ENCODE measurements at places on chromosomes 4 and X.

GRCh38 chr4:98284640-98285046, 23.5 kb downstream of the RAP1GDS1 start:
- no peak for DNase-seq

DNA sequence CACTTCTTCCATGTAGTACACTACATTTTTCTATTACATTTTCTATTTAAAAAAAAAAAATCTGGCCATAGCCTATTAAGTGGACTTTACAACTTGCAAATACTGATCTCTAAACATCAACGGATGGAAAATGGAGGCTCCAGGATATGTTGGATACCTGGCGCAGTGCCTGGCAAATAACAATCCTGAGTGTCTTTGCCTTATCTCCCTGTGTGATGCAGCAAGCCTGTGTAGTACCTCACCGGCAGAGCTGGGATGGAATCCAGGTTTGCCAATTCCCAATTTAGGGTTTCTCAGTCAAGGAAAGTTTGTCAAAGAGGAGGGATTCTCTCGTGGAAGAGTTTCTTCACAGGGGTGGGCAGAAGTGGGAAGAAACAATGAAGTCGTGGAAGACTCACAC, 93.2 kb downstream of the KDR start:
- DNase-seq, result no peak

DNA sequence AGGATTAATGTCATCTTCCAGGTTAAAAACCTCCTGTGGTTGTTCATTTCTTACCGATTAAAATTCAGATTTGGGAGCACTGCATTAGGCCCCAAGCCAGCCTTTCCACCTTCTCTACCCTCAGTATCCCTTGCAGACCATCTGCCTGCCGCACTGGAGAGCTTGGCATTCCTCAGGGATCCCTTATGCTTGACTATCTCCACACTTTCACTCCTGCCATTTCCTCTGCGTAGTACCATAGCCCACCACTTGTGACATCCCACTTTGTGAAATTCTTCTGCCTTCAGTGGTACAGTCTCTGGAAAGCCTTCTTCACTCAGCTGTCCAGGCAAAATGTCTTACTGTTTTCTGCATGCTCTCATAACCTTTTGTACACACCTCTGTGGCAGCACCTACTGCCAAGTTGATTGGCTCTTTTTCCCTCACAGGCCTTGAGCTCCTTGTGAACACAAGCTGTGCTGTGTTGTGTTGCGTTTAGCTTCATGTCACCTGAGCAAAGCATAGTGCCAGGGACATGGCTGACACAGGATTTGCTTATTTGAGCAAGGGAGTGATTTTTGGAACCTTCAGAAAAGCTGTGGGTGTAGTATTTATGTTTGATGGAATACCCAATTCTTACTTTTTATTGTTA, 156.4 kb downstream of the ARX start:
- DNase-seq, result no peak

- no peak for DNase-seq
These were observed 79.3 kb upstream of the BCOR start for GRCh38 chrX:40177117-40177430.

DNA sequence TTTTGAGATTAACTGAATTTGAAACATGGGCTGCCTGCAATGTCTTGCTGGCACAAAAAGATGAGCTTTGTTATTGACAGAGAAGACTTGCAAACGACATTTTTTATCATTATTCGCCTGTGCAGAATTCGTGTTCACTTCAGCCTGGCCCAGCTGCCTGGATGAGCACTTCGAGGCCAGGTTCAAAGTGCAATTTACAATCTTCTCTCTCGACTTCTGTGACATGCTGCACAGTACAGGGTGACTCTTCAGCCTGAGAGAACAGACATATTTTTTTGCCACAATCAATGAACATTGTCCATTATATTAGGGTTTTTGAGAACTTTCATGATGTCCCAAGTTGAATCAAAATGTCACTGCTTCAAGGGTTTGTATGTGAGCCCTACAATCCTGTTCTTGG, 616.5 kb downstream of the SMARCA1 start:
- no peak for DNase-seq

- no peak for DNase-seq
These were observed 26.7 kb downstream of the FAM156B start for GRCh38 chrX:52923781-52924241.

- DNase-seq, result no peak
These were observed 1417.3 kb downstream of the STIM2 start for GRCh38 chr4:28277931-28278330.

GRCh38 chr4:85963231-85963630, 396.6 kb downstream of the MAPK10 start:
- no peak for DNase-seq

DNA sequence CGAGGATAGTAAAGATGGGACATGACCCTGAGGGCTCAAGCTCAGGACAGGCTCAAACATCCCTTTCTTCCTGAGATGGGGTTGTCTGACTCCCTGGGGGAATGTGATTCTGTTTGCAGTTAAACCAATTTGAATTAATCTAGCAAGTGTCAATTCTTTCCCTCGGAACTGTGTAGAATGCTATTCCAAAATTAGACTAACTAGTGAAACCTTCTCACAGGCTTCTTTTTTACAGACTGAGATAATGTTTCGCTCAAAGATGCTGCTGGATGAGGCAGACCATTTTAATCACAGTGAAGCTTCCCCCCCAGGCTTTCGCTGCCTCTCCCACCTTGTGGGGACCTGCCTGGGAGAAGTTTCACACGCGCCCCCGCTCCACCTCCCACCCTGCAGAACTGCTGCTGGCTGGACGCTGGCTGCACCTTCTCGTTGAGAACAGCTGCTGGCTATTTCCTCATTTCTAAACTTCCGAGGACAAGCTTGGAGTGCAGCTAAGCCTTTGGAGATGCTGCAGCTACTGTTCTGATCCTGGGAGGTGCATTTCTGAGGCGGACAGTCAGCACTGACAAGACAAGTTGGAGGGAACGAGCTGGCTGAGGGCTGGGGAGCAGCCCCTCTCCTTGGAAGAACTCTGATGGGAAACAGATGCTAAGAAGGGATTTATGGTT, 297.8 kb downstream of the RAPGEF2 start:
- DNase-seq, result no peak

GRCh38 chr4:140681201-140681600, 75.0 kb downstream of the TBC1D9 start:
- DNase-seq, result no peak

- DNase-seq, result no peak
These were observed 78.9 kb downstream of the RRAGB start for GRCh38 chrX:55796496-55796895.

DNA sequence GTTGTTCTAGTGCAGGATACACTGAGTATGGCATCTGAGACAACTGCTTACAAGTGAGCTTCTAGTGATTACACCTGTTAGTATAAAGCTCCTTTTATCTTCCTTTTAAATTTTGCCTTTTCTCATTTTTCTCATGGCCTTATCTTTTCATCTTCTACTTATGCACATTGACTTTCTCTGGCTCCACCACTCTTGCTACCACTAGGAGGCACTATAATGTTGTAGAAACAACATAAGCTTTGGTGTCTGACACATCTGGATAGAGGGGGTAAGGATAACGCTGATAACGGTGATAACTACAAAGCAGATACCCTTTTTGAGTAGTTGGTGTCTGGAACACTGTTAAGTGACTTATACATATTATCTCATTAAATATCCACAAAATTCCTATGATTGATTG, 187.4 kb upstream of the TEX13C start:
- no peak for DNase-seq

- no peak for DNase-seq
These were observed 188.0 kb downstream of the SLC4A4 start for GRCh38 chr4:71526637-71527406.

- no peak for DNase-seq
These were observed 20.9 kb downstream of the SAGE1 start for GRCh38 chrX:135914404-135914803.

DNA sequence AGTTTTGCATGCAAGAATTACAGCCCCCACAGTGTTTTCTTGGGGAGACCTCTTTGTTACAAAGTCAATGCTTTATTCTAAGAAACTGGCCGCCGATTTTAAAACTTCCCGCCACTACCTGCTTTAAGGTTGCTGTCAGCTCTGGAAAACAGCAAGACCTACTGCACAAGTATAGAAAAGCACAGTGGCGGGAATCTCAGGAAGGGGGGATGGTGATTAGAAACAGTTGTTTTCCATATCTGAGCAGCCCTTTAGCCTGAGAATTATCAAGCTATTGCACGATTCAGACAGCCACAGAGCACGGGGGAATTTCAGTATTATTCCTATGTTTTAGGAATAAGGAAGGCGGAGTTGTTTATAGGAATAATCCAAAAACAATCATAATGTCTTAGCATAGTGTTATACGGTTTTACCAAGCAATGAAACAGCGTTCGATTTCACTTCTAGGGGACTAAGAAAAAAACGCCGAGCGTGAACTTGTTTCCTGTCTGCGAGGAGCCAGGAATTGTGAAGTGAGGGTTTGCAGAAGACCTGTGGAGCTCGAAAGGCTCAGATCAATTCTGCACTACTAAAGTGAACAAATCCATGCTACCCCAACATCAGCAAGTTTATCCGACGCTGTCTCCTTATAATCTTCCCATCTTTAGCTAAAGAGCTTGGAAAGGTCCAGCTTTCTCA, 81.3 kb downstream of the HMGN5 start:
- DNase-seq, result no peak

DNA sequence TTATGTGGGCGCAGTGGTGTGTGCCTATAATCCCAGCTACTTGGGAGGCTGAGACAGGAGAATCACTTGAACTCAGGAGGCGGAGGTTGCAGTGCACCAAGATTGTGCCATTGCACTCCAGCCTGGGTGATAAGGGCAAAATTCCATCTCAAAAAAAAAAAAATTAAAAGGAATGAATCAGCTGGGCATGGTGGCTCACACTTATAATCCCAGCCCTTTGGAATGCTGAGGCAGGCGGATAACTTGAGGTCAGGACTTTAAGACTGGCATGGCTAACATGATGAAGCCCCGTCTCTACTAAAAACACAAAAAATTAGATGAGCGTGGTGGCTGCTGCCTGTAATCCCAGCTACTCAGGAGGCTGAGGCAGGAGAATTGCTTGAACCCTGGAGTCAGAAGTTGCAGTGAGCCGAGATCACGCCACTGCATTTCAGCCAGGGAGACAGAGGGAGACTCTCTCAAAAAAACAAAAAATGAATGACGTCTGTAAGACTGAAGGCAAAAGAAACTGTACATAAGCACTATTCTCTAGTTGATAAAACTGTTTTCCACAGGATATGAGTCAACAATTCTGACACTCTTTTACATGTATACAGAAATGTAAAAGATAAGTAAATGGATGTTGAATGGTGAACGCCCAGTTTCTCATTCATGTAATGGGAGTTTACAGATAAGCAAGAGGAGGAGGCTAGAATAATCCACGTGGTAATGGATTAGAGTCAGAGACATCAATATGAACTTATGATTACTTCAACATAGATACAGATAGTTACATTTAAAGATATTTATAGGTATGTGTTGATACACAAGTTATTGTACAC, 22.2 kb downstream of the CENPC start:
- no peak for DNase-seq

DNA sequence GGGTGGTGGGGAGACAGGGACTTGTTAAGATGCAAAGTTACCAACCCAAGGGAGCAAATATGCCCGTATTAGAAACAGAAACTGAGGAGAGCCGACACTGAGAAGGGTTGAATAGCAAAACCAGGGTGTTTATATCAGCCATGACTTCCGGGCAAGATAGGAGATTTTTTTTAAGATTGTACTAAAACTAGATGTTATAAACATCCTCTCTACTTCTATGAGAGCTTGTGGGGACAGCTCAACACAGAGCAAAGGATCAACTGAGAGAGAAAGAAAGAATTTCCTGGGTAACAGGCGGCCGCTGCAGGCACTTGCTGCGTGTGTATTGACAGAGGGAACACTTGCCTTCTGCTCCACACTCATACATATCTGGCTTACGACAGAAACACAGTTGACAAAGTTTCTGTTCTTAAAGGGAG, 49.1 kb upstream of the FBXW7 start:
- DNase-seq, result no peak

DNA sequence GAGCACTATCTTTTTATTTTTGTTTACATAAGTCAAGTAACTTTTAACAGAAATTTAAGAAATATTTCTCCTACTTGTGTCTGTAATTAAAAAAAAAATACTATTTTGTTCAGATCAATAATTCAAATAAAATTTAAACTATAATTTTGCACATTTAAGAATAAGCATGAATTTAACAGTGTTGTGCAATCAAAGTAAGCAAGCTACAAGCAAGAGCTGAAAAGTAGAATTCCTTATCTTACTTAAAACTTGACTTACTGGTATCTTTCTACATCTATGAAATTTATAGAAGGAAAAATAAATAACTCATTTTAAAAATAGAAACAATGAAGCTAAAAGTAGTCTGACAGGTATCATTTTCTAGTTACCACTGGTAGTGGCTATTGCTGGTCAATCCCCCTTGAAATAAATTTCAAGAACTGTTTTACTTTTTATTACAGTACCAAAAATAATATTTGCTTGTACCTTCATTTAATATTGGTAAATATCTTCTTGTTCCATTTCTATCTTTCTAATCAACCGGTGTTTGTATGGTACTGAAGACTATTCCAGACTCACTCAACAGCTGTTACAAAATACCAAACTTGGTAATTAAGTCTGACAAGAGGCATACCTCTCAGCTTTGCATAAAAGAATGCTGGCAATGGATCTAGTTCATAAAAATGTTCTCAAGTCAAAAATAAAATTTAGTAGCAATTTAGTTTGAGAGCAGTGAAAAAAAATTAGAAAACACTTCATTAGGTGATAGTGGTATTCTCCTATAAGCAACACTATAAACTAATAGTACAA, 62.2 kb downstream of the NOCT start:
- DNase-seq, result no peak

DNA sequence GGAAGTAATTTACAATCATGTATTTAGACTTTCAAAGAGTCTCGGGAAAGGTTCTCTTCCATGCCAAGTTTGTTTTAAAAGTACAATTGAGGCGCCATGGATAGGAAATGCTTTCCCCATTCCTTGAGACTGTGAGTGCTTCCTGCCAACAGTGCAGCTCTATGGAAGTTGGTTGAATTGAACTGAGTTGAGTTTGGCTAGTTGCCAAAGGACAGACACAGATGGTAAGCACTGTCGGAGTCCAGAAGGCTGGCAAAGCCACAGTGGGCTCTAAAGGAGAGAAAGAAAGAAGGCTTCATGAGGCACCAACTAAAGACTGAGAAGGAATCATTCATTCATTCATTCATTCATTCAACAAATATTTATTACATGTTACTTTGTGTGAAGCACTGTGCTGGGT, 4.3 kb upstream of the KCNE5 start:
- no peak for DNase-seq

DNA sequence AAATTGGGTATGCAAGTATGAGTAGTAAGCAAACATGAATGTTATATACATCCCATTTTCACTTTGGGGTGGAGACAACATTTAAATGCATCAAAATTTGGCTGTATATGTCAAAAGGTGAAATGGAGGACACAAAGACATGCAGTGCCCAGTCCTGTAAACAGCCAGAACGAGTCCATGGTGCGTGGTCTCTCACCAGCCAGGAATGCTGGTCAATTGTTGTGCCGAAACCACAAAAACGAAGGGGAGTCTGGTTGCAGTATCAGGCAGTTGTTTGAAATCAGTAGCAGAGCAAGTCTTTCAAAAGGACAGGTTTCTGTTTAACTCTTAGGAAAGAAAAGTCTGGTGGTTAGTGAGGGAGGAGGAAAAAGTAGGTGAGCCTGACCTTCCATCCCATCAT, 22.3 kb upstream of the RNF150 start:
- DNase-seq, result no peak

GRCh38 chrX:114332766-114333165, 251.1 kb upstream of the HTR2C start:
- no peak for DNase-seq

All from mesothelial cell of epicardium (in vitro differentiated cells).